ENCODE measurements at places on chromosomes 11 and 22.
A peak's percentile ranks its signal among the peaks of the same experiment; 100 is the strongest.

DNA sequence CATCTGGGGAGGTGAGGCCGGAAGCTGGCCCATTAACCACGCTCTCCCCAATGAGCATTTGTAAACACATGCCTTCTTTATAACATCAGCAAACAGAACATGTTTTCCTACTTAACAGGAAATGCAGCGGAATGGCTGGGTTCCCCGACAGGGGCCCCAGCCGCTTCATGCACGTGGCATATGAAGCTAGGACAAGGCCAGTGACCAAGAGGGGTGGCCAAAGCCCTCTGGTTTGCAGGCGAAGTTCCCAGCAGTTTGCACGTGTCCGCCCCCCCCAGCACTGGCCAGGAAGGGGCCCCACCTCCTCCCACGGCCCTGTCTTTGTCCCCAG is 38.7 kb upstream of the LINC01488 start:
- no peak for DNase-seq

GRCh38 chr11:8690374-8691342 is 8.1 kb downstream of the RPL27A start:
- DNase-seq, result no peak

DNA sequence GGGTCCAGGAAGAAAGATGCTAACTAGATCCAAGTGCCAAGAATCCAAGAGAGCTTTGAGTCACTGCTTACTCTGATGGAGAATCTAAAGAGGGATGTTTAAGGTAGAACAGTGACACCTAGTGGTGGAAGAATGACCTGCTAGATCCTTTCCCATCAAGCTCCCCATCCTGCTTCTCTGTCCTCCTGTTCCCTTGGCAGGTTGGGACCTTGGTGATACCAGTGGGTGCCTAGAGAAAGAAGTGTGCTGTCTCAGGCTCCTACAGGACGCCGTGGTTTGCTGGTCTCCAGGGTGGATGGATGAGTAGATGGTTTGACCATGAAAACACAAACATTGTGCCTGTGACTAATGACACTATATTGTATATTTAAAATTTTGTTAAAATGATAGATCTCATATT is 383.7 kb downstream of the TMEM135 start:
- DNase-seq, result peak; percentile 37

- no peak for DNase-seq
Measured at GRCh38 chr11:112797648-112798293, 163.4 kb upstream of the NCAM1 start.

- DNase-seq, result no peak
Measured at GRCh38 chr22:26326803-26327202, 102.3 kb upstream of the ASPHD2 start.

- DNase-seq, result no peak
Measured at GRCh38 chr11:87033561-87033960, 4.2 kb upstream of the TMEM135 start.

DNA sequence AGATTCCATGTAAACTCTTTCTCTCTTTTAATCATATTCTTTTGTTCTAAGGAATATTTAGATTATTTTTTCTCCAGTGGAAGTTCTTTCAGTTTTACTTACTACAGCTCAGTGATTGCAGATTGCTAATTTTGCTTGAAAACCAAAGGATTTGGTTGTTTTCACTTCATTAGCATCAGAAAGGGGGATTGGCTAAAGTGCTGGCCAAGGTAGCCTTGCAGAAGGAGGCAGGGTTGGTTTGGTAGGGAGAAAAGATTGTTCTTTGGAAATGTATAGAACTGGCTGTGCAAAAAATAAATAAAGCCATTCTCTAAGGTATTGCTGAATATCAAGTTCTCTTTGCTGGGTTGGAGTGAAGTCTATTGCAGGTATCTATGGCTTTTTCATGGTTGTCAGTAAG is 92.6 kb downstream of the FAT3 start:
- no peak for DNase-seq

- peak; percentile 42 for DNase-seq
Measured at GRCh38 chr11:120303004-120303637, 22.0 kb upstream of the TLCD5 start.

DNA sequence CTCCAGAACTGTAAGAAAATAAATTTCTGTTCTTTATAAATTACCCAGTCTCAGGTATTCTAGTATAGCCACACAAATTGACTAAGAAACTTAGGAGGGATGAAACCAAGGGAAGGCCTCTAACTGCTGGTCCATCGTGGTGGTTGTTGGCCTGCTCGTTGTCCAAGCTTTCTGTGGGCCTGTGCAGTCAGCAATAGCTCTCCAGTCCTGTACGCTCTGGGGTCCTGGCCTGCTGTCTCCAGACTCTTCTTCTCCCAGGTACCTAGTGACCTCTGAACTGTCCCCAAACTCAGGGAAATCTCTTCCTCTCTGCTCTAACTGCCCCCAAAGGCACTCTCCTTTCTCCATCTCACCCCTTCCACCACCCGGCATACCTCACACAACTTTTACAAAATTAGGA is 5.7 kb upstream of the VSIG10L2 start:
- no peak for DNase-seq

DNA sequence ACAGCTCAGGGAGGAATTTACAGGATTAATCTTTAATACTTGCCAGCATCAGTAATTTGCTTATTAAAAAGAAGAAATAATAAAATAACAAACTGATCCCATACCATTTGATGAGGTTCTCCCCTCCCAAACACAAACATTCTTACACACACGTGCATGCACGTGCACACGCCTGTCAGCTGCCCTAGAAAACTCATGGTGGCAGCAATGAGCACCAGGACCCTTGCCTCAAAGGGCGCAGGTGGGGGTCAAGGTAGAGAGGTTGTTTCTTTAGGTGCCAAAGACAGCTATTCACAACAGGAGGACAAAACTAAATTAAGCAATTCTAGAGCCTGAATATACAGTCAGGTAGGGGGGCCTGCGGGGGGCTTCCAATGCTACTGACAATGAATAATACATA is 219.3 kb downstream of the BUD13 start:
- no peak for DNase-seq

- no peak for DNase-seq
Measured at GRCh38 chr11:2591805-2592204, 108.0 kb downstream of the KCNQ1OT1 start.

- no peak for DNase-seq
Measured at GRCh38 chr11:101521821-101522220, 62.0 kb downstream of the TRPC6 start.

- DNase-seq, result no peak
Measured at GRCh38 chr22:37781434-37782059, 26.2 kb upstream of the GCAT start.

DNA sequence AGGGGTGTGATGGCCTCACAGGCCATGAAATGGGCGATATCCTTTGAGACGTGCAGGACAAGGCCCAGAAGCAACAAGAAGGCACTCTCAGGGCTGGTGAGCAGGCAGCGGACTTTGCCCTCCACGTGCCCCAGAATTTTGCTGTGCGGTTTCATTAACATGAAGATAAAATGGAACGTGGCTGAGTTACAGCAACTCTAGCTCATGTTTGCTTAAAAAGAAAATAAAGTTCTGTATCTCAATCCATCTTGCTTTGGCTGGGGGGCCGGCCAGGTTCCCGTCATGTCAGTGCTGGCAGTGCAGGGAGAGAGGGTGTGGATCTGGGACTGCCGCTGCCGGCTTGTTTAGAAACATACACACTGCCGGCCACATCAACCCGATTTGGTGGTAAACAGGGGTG is 370.1 kb downstream of the OPCML start:
- DNase-seq, result no peak

DNA sequence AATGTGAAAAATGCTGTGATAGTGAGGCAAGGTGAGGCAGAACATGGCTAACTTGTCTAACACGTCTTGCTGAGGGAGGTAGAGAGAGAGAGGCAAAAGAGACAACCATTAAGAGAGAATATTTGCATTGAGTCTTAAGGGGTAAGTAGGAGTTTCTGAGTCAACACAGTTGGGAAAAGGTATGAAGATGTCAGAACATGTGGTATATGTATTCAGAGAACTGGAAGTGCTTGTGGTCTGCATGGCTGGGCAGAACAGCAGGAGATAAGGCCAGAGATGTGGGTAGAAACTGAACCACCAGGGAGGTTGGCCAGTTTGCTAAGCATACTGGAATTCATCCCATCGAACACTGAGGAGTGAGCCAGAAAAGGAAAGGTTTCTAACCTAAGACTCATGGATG is 25.0 kb upstream of the SLC5A1 start:
- no peak for DNase-seq

- DNase-seq, result no peak
Measured at GRCh38 chr11:116360221-116360941, 412.4 kb downstream of the BUD13 start.
